ENCODE measurements at places on chromosomes 2 and 18. TPM values are rescaled to one million over a fixed set of nuclear protein-coding genes. Genes with fewer than 3 reads are reported as not detected.

CCNYL1 gene
- total RNA-seq: 24.3 TPM

GRCh38 chr18:58148954-58149471 lies 105.0 kb downstream of the NEDD4L start:
- H3K4me3 ChIP-seq: no peak overlapping the region
- no peak for DNase-seq
- H3K4me1 ChIP-seq: peaks cover 16% of the 10 kb centered on the region

DNA sequence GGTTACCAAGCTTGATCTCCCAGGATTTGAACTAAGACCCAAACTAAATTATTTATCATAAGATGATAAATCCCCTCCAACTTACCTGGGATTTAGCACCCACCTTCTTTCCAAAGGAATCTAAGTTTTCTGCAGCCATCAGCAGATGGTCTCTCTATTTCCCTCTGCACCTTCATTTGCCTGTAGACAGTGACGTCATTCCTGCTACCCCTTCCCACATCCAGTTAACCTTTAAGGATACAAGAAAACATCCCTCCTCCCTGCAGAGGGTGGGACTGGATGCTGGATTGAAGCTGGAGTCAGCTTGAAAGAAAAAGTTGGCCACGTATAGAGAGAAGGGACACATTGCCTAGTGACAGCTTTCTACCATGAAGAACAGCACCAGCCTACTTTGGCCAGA lies 3.7 kb upstream of the DNER start:
- no peaks in the 10 kb centered on the region for H3K36me3 ChIP-seq
- no peak overlapping the region for H3K4me3 ChIP-seq
- DNase-seq: no peak
- no peak overlapping the region for H3K27ac ChIP-seq
- H3K4me1 ChIP-seq: peaks cover 8% of the 10 kb centered on the region
- peaks cover 71% of the 10 kb centered on the region for H3K27me3 ChIP-seq

TXNDC2 gene
- not detected for total RNA-seq

DNA sequence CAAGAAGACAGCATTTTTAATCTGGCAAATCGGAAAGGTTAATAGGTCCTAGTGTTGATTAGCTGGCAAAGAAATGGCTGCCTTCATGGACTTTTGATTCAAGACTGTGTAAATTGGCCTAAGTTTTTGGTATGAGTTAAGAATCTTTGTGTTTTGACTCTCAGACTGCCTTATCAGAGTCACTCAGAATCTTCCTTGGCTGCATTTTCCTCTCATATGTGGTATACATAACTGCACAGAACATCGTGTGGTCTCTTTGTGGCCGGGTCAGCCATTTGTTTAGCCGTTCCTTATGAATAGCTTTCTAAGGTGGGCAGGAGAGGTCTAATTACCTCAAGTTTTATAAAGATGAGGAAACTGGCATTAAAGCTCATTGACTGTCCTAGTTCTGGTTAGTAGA lies 30.1 kb downstream of the CAB39 start:
- no peak for DNase-seq
- H3K36me3 ChIP-seq: peaks cover 6% of the 10 kb centered on the region
- H3K27me3 ChIP-seq: no peaks in the 10 kb centered on the region
- H3K4me1 ChIP-seq: no peaks in the 10 kb centered on the region
- no peak overlapping the region for H3K27ac ChIP-seq

ESPNL gene
- 0.40 TPM for total RNA-seq

FBXO11 gene
- 85.1 TPM for total RNA-seq

POTEF gene
- 8.4 TPM for total RNA-seq

Data from neural crest cell (in vitro differentiated cells).